Mesenteric fat pad (tissue), 1 donor: ENCODE measurements at places on chromosomes 7 and 10. TPM values are rescaled to one million over a fixed set of nuclear protein-coding genes. Genes with fewer than 3 reads are reported as not detected.

Gene MRPL43
- 61.7 TPM for total RNA-seq

Gene CWF19L1
- 19.0 TPM for total RNA-seq

Gene PCDH15
- total RNA-seq: not detected

Gene LIPJ
- total RNA-seq: not detected

Gene CYTH3
- total RNA-seq: 36.1 TPM
